Activated CD8-positive, alpha-beta memory T cell treated with anti-CD3 and anti-CD28 coated beads for 1 hour (primary cell): ENCODE measurements at places on chromosomes 3 and 15.

DNA sequence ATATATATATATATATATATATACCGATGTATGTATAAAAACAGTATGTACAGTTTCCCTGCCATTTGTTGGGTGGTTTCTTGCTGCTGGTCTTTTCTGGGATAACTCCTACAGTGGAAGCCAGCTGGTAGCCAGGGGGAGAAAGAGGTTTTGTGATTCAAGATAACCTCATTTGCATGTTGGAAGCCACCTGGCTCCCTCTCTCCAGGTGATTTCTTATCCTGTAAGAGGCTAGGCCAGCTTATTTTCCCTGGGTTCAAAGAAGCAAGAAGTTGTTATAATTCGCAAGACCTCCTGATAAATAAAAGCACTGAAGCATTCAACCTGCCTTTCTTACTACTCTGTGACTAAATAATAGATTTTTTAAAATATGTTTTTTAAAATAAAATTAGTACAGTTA is 443.3 kb downstream of the VGLL3 start:
- no peak for DNase-seq

DNA sequence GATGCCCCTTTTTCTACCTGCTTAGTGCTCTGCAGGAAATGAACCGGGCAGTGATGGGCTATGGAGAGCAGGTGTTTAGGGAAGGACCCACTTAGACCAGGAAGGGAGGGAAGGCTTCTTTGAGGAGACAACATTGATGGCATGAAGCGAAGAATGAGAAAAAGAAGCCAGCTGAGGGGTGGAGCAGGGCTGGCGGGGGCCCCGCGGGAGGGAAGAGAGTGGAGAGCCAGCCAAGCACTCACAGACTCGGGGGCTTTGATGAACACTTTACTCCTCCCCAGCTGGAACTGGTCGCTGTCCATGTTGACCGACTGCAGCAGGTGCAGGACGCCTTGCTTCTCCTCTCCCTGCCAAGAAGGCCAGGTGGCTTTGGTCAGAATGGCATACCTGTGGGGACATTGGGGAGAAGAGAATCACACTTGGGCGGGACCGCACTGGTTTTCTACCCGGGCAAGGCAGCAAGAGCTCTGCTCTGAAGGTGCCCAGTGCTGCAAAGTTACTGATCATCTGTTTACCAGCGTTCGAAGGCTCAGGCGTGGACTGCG is 28.4 kb upstream of the LDHAL6B start:
- no peak for DNase-seq

DNA sequence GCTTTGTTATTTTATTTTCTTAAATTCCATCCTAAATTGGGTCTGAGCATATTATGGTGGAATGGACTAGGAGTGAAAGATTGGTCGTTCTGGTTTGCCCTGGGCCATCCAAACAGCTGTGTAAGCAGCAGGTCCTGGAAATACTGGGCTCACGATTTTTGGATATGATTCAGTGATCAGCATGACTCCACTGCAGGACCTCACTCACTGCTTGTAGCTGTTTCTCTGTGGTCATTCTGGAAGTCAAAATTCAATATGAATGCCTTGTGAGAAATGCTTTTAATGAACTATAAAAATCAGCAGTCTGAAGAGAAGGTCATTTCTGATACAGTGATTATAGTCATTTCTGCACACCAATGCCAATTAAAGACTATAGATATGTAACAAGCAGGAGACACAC is 185.0 kb downstream of the RBMS3 start:
- no peak for DNase-seq

- no peak for DNase-seq
These were observed 13.5 kb downstream of the TBC1D2B start for GRCh38 chr15:78063970-78064385.
